ENCODE measurements at places on chromosomes 13 and 19. TPM values are rescaled to one million over a fixed set of nuclear protein-coding genes. Genes with fewer than 3 reads are reported as not detected.

DNA sequence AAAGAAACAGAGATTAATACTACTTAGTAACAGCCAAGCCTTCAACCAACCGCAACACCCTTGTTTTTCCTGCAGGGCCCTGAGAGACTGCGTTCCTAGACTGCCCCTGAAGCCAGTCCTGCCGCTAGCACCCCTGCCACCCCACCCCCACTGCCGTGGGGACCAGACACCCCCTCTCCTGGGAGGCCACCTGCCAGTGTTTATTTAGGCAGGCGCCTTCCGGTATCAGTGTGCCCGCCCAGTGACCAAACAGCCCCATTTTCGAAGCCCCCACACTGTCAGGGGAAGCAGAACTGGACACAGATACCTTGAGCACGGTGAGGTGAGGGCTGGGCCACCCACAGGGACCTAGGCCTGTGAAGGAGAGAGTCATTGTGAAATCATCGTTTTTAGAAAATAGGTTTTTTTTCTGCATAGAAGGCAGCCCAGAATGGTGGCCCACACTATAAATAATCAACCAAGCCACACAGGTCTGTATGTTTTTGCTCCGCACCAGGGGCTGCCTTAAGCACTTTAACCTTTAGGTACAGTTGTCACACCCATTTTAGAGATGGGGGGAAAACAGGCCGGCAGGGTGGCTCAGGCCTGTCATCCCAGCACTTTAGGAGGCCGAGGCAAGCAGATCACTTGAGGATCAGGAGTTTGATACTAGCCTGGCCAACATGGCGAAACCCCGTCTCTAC lies 3.5 kb upstream of the TLE5 start:
- peak; percentile 54 for DNase-seq

- peak; percentile 41 for DNase-seq
Measured at GRCh38 chr19:42487032-42487797, 41.1 kb downstream of the CEACAM1 start.

DNA sequence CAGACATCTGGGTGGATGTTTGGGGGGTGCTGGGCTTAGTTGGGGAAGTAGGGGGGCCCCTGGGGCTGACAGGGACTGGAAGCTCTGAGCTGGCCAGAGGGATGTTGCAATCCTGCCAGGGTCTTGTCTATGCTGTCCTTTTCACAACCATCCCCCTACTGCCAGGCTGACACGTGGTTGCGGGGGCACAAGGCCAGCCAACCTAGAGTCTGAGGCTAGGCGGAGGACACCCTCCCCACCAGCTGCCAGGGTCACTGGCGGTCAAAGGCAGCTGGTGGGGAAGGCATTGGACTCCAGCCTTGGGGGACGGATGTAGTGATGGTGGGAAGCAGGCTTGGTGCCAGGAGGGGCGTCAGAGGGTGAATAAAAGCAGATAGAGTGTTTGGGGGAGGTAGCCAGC lies 1.6 kb upstream of the APOC1 start:
- DNase-seq = peak; percentile 82

DNA sequence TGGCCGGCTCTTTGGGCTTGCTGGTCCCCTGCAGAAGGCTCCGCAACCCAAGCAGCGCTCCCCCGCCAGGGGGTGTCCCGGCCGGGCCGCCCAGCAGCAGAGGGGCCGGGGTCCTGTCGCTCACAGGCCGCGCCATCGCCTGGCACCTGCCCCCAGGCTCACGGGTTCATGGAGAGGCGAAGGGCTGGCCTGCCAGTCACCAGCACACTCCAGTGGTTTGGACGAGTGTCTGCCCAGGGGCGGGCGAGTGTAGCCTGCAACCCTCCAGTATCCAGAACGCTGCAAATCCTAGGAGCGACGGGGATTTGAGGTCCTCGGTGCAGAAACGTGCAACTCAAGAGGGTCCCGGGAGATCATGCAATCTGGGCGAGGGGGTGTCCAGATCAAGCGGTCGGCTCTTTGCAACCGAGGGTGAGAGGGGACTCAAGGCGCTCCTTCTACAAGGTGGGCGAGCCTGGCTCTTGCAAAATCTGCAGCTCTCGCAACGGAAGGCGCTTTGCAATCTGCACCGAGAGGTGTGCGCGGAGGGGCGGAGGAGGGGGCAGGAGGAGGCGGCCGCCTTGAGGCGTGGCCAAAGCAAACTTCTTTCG lies at the start of gene DBP:
DBP (minus strand) TSS at position 521 of the 590 bp plus-strand sequence; CDS start at position 136, 385 bp downstream.
- no peak for DNase-seq

DNA sequence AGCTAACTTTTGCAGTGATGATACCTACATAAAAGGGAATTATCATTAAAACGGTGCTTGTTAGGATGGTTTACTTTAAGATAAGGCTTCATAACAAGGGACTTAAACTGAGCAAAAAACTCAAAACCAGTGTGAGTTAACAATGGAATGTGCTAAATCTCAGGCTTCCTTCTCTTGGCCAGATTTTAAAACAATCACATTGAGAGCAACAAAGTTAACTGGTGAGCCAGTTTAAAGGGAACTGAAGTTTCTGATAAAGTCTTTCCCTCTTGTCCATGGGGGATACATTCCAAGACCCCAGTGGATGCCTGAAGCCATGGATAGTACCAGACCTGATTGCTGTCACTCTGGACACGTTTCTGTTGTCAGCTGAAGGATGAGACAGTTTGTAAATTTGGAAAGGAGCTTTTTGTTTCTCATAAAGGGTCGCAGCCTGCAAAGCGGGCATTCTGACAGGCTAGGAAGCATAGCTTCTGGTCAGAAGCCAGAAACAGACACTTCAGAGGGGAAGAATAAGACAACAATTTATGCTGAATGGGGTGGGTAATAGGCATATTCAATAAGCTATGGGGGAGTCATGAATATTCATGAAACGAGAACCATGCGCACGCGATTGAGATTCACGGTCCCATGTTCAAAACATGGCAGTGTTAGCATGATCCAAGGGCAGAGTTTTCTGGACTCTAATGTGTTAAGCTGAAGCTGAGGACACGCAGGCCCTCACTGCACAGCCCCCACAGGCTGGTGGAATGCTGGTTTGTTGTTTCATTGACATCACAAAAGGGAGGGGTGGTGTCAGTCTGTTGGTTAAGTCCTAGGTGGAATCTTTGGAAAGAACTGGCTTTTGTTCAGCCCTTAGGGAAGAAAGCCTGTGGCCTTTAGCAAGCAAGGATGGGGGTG lies 150.6 kb upstream of the RNF113B start:
- DNase-seq = no peak

DNA sequence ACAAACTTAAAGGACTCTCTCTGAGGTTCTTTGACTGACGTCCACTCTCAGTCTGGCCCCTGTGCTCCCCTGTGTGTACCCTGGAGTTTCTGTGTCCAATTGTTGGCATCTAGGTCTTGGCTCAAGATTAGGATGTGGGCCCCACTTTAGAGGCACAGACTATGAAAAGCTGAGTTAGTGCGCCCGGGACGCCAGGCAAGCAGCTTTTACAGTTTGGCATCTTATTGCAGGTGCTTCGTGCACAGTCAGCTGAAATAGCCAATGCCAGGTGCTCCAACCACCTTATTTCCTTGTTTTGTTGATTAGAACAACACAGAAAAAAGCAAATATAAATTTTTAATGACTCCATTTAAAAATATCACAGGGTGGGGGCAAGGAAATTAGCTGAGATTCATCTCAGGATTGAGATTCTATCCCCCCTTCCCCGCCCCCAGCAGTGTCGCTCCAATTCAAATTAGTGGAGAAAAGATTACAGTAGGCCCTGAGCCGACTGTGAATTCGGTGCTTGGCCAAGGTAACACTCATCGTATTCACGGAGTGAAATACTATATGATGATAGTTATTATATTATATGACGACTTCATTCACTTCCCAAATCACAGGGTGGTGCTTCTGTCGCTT lies 4.3 kb downstream of the SOX1 start:
- no peak for DNase-seq

DNA sequence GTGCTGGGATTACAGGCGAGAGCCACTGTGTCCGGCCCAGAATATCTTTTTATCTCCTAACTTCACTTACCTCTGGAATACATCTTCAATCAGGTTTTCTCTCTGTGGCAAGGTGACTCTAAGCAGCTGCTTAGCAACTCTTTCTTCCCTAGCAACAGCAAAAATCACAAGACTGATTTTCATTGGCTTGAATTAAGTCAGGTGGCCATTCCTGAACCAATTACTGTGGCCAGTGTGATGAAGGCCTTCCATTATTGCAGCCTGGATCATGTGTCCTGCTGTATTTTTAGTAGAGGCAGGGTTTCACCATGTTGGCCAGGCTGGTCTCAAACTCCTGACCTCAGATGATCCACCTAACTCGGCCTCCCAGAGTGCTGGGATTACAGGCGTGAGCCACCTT lies 9.0 kb upstream of the LTBP4 start:
- no peak for DNase-seq

GRCh38 chr19:17385878-17386611 lies 8.0 kb downstream of the CCDC194 start:
- DNase-seq = peak; percentile 56

The IGFL2 gene
- total RNA-seq = 7.2 TPM
